Fibroblast of skin of left biceps (primary cell): ENCODE measurements at places on chromosomes 2 and 18.

- no peak for DNase-seq
Measured at GRCh38 chr2:30257266-30258214, 26.2 kb downstream of the LBH start.

GRCh38 chr2:86518481-86518880 is 44.8 kb downstream of the CHMP3 start:
- DNase-seq: no peak

DNA sequence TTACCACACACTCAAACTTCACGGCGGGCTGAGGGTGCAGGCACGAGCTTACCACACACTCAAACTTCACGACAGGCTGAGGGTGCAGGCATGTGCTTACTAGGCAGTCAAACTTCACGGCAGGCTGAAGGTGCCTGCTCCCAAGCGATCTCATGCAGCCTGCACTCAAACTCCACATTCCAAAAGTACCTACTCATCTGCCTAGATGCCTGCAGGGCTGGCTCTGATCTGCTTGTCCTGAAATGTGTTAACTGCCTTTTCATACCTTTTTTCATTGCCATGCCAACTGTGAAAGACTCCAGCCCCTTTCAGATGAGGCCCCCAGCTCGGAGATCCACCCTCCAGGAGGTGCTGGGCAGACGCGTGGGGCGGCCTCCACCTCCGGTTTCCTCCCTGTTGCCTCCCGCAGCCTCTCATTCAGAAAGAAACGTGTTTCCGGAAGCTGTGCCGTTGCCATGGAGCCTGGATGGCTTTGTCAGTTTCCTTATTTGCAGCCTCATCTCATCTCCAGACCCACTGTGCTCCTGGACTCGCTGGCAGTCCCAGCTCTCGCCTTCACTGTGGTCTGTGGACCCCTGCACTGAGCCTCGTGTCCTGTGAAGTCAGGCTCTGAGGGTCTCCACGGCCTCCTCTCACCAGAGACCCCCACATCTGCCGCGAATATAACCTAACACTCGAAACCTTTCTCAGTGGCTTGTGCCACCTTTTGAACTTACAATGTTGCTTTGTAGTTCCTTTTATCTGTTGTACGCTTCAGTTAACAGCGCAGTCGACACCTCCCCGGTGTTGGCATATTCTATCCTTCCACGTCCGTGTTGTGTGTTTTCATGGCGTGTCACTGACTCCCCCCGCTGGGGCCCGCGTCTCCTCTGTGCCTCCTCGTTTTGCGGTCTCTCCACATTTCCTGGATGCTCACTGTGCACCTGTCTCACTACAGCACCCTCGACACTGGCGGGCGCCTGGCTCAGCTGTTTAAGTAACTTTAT is 106.1 kb upstream of the ALKAL2 start:
- no peak for DNase-seq

DNA sequence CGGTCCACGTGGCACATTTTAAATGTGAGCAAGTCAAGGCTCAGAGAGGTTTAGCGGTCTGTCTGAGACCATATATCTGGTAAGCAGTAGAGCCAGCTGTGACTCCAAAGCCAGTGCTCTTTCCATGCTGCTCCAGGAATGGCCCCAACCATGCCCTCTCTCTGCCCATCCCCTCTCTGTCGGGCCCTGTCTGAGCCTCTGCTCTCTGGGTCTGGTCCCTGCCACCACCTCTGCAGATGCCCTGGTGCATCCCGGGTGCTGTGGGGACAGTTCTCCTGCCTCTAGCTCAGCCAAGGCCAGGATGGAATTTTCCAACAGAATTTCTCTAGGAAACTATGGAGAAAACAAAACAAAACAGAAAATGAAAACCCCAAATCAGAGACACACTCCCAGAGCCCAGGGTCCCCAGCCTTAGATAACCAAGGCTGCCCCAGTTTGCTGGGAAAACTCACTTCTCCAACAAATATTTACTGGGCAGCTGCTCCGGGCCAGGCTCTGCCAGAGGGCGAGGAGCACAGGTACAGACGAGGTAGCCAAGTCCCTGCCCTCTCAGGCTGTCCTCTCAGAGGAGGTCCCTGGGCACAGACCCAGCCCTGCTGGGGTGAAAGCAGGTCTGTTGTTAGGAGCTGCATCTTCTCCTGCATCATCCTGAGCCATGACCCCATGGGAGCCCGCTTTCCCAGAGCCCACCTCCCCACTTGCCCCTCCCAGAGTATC is 9.2 kb downstream of the ADRA2B start:
- DNase-seq: no peak

- DNase-seq: no peak
Measured at GRCh38 chr2:121303531-121304263, 18.7 kb upstream of the TFCP2L1 start.

DNA sequence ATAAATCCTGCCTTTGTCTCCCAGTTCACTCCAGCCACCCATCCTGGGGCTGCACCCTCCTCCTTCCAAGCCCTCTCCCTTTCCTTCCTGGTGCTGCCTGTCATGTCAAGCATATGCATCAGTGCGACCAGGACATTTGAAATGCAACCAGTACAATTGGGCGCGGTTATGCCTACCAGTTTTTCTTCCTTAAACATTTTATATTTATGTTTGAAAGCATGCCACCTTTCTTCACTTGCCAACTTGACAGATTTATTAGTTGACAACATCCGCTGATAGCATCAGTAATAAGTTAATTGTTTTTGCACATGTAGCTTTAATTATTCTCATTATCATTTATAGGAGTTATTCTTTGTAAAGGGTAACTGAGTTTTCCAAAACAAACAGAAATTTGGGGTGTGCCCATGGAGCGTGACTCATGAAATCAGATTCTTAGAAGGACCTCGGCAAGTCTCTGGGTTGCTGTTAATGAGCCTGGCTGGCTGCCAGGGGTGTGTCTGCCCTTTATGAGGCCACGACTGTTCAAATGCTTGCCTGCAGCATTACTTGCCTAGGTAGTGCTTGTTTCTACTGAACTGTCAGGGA is 32.8 kb upstream of the IL1B start:
- peak; percentile 59 for DNase-seq
